Vagina (tissue), 2 donors: ENCODE measurements at places on chromosomes 5 and 9.

DNA sequence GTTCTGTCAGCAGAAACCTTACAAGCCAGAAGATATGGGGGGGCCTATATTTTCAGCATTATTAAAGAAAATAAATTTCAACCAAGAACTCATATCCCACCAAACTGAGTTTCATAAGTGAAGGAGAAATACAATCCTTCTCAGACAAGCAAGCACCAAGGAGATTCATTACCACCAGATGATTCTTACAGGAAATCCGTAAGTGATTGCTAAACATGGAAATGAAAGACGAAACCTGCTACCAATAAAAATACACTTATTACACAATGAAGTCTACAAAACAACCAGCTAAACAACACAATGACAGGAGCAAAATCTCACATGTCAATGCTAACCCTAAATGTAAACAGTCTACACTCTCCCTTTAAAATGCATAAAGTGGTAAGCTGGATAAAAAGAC lies 17.8 kb upstream of the C9orf72 start:
- H3K27ac ChIP-seq: no peak overlapping the region
- no peak for DNase-seq
- H3K27me3 ChIP-seq: no peaks in the 10 kb centered on the region
- no peaks in the 10 kb centered on the region for H3K36me3 ChIP-seq
- no peaks in the 10 kb centered on the region for H3K4me1 ChIP-seq

- H3K4me1 ChIP-seq: peaks cover 4% of the 10 kb centered on the region
- no peak overlapping the region for H3K4me3 ChIP-seq
- no peak overlapping the region for H3K27ac ChIP-seq
- no peak for DNase-seq
- no peaks in the 10 kb centered on the region for H3K36me3 ChIP-seq
Observed at GRCh38 chr5:39208471-39208870, 10.9 kb downstream of the FYB1 start.

GRCh38 chr5:97543166-97543565 lies 360.1 kb upstream of the RIOK2 start:
- no peaks in the 10 kb centered on the region for H3K27me3 ChIP-seq
- no peaks in the 10 kb centered on the region for H3K4me1 ChIP-seq
- no peak overlapping the region for H3K4me3 ChIP-seq
- DNase-seq: no peak

DNA sequence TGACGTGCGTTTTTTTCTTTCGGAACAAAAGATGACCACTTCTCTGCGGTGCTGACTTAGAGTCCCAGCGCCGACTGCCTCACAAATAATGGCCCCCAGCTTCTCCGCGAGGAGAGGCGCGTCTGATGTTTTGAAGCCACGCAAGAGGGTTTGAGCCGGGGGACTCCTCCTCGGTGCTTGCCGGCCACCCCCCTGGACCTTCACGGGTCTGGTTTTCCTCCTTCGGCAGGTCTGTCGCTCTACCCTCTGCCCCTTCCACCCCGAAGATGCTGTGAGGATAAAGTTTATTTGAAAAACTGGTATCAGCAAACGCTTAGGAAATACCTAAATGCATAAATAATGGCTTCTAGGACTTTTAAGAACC lies 584 bp downstream of the USP20 start:
- H3K36me3 ChIP-seq: peaks cover 25% of the 10 kb centered on the region
- H3K4me1 ChIP-seq: peaks cover 56% of the 10 kb centered on the region
- H3K27me3 ChIP-seq: no peaks in the 10 kb centered on the region
- H3K4me3 ChIP-seq: peak overlapping the region; percentile 91
- DNase-seq: no peak

DNA sequence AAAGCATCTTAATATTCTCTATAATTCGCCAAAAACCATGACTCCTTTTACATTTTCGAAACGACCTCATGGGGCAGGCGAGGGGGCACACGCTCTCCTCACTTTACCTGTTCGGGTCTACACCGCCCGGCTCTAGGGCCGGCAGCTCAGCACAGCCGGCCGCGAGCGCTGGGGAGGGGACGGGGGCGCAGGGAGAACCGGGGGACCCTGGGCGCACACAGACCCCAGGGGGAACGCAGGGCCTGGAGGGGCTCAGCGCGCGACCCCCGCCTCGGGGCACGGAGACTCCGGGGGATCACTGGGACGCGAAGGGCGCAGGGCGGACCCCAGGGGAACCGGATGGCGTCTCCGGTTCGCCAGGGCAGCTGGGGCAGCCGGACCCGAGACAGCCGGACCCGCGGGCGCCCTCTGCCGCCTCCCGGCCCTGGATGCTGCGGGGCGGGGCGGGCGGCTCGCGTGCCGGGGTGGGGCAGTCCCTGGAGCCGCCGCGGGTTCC lies at the start of gene AHRR:
Gene AHRR, plus strand, starts transcription at position 485 of the 496 bp plus-strand sequence. CDS start 22,189 bp downstream, outside the sequence.
- no peak for DNase-seq
- no peaks in the 10 kb centered on the region for H3K27me3 ChIP-seq
- peak within 1 kb of the TSS; percentile 48 for H3K4me3 ChIP-seq

- no peaks in the 10 kb centered on the region for H3K27me3 ChIP-seq
- H3K27ac ChIP-seq: no peak overlapping the region
- no peak for DNase-seq
- H3K36me3 ChIP-seq: no peaks in the 10 kb centered on the region
- H3K4me3 ChIP-seq: no peak overlapping the region
Observed at GRCh38 chr5:74665273-74665672, 19.8 kb upstream of the HEXB start.

DNA sequence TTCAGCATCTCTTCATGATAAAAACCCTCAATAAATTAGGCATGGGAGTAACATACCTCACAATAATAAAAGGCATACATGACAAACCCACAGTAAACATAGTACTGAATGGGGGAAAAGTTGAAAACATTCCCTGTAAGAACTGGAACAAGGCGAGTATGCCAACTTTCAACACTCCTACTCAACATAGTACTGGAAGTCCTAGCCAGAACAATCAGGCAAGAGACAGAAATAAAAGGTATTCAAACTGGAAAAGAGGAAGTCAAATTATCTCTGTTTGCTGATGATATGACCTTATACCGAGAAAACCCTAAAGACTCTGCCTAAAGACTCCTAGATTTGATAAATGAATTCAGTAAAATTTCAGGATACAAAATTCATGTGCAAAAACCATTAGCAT lies 167.6 kb downstream of the TMEM38B start:
- no peak overlapping the region for H3K4me3 ChIP-seq
- no peaks in the 10 kb centered on the region for H3K36me3 ChIP-seq
- H3K4me1 ChIP-seq: no peaks in the 10 kb centered on the region

DNA sequence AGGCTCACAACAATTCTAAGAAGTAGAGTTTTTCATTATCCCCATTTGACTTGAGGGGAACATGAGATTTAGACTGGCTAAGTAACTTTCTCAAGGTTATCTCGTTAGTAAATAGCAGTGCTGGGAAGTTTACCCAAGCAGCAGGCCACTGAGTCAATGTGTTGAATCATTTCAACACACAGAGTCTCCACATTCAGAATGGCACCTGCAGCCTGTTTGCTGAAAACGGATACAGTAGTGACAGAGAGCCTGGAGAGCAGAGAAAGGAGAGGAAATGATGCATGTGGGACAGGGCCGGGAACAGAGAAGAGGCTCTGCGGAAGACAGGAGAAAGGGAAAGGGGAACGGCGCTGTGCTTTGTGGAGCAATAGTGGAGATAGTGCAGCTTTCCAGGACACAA lies 33.5 kb upstream of the ZSWIM6 start:
- peak; percentile 49 for DNase-seq
- no peaks in the 10 kb centered on the region for H3K27me3 ChIP-seq
- H3K27ac ChIP-seq: no peak overlapping the region
- H3K4me3 ChIP-seq: no peak overlapping the region
- no peaks in the 10 kb centered on the region for H3K36me3 ChIP-seq
- peaks cover 31% of the 10 kb centered on the region for H3K4me1 ChIP-seq

DNA sequence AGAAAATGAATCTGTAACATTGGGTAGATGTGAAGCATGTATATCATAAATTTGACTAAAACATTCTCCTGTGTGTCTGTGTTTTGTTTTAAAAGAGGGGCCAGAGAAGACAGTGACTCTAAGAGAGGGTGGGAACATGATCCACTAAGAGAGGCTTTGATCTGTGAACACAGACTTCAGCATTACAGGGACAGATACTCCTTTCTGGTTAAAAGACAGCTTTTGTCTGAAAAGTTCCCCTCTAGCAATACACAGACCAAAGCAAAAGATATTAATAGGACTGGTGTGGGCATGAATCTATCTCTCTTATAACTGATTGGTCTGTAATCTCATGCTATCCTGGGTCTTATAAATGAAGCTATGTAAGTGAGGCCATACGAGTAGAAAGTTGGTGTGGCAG lies 150.9 kb downstream of the NUDT12 start:
- H3K4me3 ChIP-seq: no peak overlapping the region
- H3K4me1 ChIP-seq: no peaks in the 10 kb centered on the region
- no peaks in the 10 kb centered on the region for H3K27me3 ChIP-seq
- H3K27ac ChIP-seq: no peak overlapping the region
- no peak for DNase-seq

- peaks cover 31% of the 10 kb centered on the region for H3K4me1 ChIP-seq
- H3K27ac ChIP-seq: no peak overlapping the region
- no peaks in the 10 kb centered on the region for H3K36me3 ChIP-seq
- no peaks in the 10 kb centered on the region for H3K27me3 ChIP-seq
Observed at GRCh38 chr9:27369591-27369990, 72.6 kb upstream of the EQTN start.

- H3K4me1 ChIP-seq: peaks cover 13% of the 10 kb centered on the region
- no peaks in the 10 kb centered on the region for H3K36me3 ChIP-seq
- no peaks in the 10 kb centered on the region for H3K27me3 ChIP-seq
- H3K27ac ChIP-seq: peak overlapping the region; percentile 86
Observed at GRCh38 chr9:104748359-104749031, 1.0 kb downstream of the NIPSNAP3A start.

- no peak overlapping the region for H3K4me3 ChIP-seq
- H3K36me3 ChIP-seq: no peaks in the 10 kb centered on the region
- H3K4me1 ChIP-seq: no peaks in the 10 kb centered on the region
- H3K27ac ChIP-seq: no peak overlapping the region
- no peaks in the 10 kb centered on the region for H3K27me3 ChIP-seq
Observed at GRCh38 chr5:5403741-5404140, 18.7 kb upstream of the ICE1 start.

DNA sequence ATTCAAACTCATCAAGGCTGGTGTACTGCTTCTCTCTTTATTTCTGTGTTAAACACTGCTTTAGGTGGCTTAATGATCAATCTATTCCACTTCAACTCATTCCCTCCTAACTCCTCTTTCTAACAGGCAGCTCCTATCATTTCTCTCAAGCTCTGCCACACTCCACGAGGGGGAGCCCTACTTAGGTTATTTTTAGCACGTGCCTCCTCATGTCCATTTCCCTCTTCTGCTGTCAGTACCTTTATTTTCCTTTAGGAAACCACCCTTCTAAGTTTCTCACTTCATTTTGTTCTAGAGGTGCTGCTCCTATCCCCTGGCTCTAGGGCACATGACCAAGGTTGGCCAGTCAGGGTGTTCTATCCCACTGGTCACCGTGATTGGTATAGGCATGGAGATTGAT lies 6.7 kb upstream of the BRINP1 start:
- H3K27me3 ChIP-seq: no peaks in the 10 kb centered on the region
- no peaks in the 10 kb centered on the region for H3K4me1 ChIP-seq
- no peaks in the 10 kb centered on the region for H3K36me3 ChIP-seq

DNA sequence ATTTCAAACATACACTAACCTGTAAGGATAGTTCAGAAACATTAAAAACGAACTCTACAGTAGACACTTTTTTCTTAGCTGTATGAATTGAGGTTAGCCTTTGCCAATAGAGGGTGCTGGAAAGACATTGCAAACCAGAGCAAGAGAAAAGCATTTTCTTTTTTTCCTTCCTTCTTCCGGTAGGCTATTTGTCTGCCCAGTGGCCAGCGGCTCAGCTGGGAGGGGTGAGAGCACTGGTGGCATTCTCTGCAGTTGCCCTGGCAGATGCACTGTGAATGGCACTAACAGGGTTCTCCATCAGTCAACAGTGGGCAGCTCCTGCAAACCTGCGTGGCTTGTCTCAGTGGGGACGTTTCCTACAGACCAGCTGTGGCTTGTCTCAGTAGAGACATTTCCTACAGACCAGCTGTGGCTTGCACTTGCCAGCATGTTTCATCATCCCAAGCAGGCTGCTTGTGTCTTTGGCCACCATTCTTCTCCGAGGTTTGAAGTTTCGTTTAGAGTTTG lies 984.5 kb upstream of the CDH18 start:
- no peaks in the 10 kb centered on the region for H3K36me3 ChIP-seq
- no peaks in the 10 kb centered on the region for H3K27me3 ChIP-seq
- H3K27ac ChIP-seq: no peak overlapping the region
- DNase-seq: no peak
- H3K4me1 ChIP-seq: no peaks in the 10 kb centered on the region

- no peaks in the 10 kb centered on the region for H3K4me1 ChIP-seq
- no peak overlapping the region for H3K27ac ChIP-seq
- no peaks in the 10 kb centered on the region for H3K27me3 ChIP-seq
- DNase-seq: no peak
Observed at GRCh38 chr9:6869081-6869948, 111.5 kb downstream of the KDM4C start.

DNA sequence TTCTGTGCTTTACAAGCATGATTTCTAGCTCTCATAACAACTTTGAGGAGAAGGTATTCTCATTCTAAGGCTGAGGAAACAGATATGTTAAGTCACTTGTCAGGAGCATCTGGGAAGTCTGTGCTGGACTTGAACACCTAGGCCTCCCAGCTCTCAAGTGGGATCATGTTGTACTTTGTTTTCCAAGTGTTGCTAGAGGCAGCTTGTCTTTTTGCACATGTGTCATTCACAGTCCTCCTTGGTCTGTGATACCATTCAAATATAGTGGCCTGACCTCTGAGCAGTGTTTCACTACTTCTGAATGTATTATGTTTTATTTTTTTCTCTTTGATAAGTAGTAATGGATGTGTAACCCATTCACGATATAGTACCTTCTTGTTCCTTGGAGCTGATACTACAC lies 21.2 kb downstream of the ZSWIM6 start:
- no peaks in the 10 kb centered on the region for H3K36me3 ChIP-seq
- H3K27ac ChIP-seq: no peak overlapping the region
- no peak overlapping the region for H3K4me3 ChIP-seq
- no peaks in the 10 kb centered on the region for H3K27me3 ChIP-seq
- DNase-seq: no peak
- H3K4me1 ChIP-seq: peaks cover 38% of the 10 kb centered on the region

DNA sequence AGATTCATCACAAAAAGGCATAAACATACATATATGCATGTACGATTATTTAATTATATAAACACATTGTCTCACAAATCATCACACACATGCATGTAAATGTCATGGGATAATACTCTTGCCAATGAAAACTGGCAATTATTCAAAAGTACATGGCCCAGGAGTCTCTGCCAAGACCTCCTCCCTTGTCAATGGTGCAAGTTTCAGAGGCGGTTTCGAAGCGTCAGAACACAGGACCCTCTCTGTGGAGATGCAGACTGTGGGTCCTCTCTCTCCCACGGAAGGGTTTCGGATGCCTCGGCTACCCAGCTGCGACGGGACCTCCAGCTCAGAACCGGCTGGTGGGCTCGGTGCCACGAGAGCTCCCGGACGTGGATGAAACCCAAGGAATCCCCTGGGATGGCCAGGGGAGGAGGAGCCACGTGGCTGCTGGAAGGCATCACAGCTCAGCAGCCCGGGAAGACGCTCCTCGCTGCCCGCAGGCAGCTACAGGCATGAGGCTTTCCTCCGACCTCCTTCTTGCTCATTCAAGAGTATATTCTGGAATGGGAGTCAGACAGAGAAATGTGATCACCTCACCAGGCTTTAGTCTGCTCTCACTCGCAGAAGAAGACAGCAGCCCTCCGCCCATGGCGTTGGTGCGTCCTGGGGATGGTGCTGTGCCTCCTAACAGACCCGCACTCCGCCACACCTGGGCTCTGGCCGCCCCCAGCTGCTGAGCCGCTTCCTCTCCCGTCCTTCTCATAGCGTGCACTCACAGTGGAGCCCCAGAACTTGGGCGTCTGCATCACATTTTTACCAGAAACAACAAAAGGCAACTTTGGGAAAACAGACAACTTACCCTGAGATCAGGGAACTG lies 308.8 kb downstream of the IRX2 start:
- H3K4me1 ChIP-seq: no peaks in the 10 kb centered on the region
- peak; percentile 58 for DNase-seq
- no peak overlapping the region for H3K27ac ChIP-seq
